ENCODE measurements at places on chromosomes 5 and 9.

- DNase-seq, result no peak
Measured at GRCh38 chr9:84436386-84437109, 96.0 kb upstream of the SLC28A3 start.

DNA sequence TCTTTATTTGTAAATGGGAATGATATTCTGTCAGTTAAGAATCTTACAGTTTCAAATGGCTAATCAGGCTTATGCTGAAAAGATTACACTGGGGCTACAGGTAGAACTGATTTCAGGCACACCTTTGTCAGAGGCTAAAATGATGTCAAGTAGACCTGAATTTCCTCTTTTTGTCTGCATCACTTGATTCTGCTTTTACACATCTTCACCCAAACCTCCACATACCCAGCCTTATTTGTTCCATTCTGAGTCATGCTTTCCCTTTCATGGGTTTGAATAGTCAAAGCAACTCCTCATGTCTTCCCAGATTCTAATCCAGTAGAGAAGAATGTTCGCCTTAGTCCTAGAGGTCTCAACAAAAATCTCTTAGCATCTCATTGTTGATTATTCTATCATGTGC, 156.4 kb downstream of the CWC27 start:
- no peak for DNase-seq

- DNase-seq, result no peak
Measured at GRCh38 chr5:141419074-141419880, 1.6 kb upstream of the PCDHGA11 start.

- no peak for DNase-seq
Measured at GRCh38 chr5:74502479-74502950, 138.0 kb downstream of the ENC1 start.

GRCh38 chr9:124139001-124139400, 118.7 kb upstream of the NEK6 start:
- DNase-seq, result no peak

DNA sequence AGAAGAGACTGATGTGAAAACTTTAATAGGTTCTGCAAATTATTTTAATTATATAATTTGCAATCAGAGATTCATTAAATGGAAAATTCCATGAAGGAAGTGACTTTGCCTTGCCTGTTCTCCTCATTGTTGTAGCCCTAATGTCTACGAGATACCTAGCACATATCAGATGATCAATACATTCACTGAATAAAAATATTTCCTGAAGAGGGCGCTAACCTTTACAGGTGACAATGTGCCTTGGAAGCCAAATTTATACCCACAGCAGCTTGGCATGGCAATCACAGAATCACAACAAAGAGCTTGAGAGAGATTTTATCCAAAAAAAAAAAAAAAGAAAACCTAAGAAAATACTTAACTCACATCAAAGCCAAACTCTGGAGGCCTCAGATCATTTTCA, 17.4 kb downstream of the HAUS6 start:
- no peak for DNase-seq

GRCh38 chr5:115458416-115458815, 86.2 kb downstream of the FEM1C start:
- no peak for DNase-seq

GRCh38 chr5:58501778-58502417, 10.7 kb downstream of the GAPT start:
- no peak for DNase-seq

GRCh38 chr9:71098801-71099200, 22.6 kb downstream of the TRPM3 start:
- DNase-seq, result no peak

DNA sequence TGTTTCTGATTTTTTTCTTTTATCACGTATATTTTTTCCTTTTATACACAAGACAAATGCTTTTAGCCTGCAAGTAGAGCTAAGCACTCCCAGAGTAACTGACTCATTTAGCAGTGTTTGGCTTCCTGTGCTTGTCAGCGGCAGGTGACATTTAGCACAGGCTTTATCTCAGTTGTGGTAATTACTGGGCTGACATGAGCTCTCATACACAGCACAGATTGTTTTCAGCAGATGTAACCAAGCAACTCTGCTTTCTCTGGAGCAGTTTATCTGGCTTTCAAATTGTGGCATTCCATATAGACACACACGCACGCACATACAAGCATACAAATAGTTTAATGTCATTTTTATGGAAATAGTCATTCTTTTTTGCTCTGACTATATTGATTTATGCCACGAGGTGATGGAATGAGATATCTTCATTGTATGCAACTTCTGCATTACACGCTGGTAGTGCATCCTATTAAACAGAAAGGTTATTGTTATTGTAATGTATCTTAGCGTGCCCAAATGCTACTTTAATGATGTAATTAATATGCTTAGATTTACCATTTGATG, 379.0 kb upstream of the GRAMD2B start:
- no peak for DNase-seq

DNA sequence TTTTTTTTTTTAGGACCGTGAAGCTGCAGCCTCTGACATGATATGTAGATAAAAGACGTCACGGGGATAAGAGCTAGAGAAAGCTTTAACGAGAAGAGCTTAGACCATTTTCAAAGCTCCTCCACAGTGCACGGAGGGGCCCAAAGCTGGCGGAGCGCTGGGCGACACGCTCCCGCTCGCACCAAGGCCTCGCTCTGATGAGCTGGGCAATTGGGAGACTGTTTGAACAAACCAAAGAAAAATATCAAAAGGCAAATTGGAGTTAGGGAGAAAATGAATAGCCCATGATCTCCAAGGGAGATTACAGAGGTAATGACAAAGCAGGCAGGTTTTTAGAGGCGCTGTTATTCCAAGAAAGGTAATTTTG, 179.4 kb downstream of the SREK1 start:
- DNase-seq, result no peak

DNA sequence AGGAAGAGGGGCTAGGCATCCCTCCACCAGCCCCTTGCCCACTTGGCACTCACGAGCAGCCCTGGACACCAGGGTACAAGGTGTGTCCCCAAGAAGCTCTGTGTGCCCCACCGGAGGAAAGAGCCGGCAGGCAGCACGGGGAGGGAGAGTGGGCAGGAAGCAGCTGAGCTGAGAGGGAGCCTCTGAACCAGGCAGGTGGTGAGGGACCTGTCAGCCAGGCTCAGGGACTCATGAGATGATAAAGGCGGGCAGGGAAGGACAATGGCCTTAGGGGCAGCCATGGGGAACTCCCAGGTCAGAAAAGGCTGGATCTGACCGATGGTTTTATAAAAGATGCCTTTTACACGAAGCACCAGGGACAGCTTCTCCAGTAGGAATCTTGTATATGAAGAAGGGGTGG, 112.0 kb downstream of the VAV2 start:
- DNase-seq, result no peak

DNA sequence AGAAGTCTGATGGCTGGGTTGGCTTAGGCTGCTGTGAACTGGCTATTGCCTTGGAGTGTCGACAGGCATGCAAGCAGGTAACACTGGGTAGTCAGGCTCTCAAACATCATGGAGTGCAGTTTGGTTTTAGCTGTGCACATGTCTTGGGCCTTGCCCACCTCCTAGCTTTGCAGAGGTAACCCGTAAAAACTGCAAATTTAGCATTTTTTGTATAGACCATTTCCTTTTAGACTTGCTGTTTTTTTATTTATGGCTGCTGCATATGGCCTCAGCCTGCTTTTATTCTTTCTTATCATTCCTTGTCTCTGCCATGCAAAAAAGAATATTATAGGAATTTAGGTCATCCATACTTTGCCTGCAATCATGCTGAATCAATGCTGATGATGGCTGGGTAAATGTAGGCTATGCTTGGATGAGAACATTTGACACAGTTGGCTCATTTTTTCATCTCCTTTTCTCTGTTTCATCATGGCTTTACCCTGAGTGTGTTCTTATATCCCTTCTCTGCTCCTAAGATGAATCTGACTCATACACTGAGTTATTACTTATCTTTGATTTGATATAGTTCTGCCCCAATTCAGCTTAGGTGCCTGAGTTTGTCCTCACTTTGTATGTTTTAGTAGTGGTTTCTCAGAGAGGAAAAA, 27.2 kb downstream of the RECK start:
- no peak for DNase-seq

- no peak for DNase-seq
Measured at GRCh38 chr9:136538599-136539426, 7.0 kb downstream of the NOTCH1 start.

- no peak for DNase-seq
Measured at GRCh38 chr5:15555176-15555575, 55.2 kb downstream of the FBXL7 start.

DNA sequence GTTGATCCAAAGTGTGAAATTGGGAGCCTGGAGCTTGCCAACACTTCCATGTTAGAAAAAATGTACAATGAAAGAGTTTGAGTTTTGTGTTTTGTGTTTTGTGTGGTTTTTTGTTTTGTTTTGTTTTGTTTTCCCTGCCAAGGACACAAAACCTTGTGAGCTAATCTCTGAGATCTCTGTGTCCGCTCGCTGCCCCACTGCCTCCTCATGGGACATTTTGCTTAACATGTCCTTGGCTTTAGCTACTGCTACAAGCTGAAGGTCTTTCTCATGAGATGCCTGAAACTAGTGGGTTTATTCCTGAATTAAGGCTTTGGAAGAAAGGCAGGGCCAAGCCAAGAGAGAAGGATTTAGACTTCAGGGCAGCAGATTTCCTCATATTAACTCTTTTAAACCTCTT, 7.3 kb upstream of the JAKMIP2 start:
- no peak for DNase-seq

- DNase-seq, result no peak
Measured at GRCh38 chr9:129191234-129191633, 13.2 kb upstream of the IER5L start.

- DNase-seq, result no peak
Measured at GRCh38 chr5:142544946-142545649, 140.8 kb downstream of the FGF1 start.

GRCh38 chr5:6703806-6704205, 9.4 kb upstream of the TENT4A start:
- no peak for DNase-seq

- DNase-seq, result no peak
Measured at GRCh38 chr5:180523629-180524466, 29.7 kb downstream of the CNOT6 start.

GRCh38 chr5:107500840-107501239, 169.9 kb downstream of the EFNA5 start:
- no peak for DNase-seq

DNA sequence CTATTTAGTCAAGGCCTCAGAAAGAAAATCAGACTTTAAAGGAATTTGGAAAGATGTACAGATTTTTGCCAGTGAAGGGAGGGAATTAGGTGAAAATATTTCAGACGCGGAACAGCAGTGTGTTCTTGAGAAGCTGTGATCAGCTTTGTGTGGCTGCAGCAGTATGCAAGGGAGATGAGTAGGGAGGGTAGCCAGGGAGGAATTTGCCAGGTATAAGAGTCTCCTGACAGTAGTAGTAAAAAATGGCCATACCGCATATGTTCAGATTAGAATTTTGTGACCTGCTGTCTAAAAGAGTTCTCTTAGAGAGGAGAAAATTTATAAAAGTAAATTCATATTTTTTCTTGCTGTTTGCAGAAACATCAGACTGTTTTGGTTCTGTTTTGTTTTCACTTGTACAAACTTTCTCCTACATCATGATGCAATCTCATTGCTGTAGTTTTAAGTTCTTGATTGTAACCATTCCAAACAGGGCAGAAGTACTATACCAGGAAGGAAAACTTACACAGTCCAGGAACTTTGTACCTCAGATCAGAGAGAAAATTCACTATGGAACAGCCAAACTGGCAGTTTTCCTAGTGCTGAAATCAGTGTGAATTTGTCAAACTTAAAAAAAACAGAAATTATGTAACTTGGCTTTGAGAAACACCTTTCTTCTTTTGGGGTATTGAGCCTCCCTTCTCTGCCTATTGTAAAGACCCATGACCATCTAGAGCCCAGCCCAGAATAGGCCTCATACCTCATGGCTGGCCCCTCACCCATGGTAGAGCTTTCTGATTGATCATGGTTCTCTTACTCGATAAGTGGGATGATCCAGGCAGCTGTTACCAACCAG, 78.4 kb upstream of the NR3C1 start:
- DNase-seq, result no peak

DNA sequence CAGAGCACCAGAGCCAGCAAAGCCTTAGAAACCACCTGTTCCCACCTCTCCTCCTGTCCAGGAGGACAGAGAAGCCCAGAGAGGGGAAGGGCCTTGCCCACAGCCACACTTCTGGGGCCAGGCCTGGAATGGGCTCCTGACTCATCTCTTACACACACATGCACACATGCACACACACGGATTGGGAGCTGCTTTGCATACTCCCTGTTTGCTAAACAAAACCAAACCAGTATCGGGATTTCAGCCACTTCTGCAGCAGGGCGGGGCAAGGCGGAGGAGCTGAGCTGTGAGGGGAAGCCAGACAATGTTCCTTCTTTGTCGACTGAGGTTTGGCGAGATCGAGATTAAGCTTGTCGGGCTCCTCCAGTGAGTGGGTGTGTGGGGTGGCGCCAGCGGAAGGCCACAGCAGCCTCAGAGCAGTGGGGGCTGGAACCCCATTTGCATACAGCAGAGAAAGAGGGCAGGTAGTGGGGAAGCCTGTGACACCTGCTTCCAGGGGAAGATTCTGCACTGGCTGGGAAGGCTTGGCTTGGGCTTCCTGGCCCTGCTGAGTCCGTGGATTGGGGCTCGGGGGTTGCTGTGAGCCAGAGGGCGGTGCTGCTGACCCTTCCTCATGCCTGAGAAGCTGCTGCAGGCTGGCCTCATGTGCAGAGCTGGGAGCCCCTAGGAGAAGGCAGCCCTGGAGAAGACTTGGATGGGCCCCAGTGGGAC, 16.1 kb downstream of the GFI1B start:
- DNase-seq, result no peak
